RWPE1 (cell line): ENCODE measurements at places on chromosomes 1 and 21.

- DNase-seq: no peak
These were observed 43.6 kb upstream of the SYNC start for GRCh38 chr1:32746130-32746529.

DNA sequence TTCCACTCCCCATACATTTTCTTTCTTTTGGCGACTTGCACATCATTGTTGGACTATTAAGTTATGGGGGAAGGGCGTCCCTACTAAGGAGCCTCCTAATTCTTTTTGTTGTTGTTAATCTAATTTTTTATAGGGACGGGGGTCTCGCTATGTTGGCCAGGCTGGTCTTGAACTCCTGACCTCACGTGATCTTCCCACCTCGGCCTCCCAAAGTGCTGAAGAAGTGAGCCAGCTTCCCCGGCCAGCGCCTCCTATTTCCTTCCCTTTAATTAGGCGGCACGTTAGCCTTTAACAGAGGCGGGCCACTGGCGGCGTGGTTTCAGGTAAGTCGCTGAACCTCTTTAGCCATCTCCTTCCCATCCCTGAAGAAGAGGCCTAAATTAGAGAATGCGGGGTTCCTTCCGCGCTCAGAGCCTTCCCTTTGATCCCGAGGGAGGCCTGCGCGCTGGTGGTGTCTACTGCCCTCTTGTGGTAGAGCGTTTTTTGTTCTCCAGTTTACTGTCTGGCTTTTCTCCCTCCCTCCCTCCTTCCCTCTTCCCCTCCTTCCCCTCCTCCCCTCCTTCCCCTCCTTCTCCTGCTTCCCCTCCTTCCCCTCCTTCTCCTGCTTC is 38.1 kb downstream of the TNFRSF9 start:
- peak; percentile 76 for DNase-seq

DNA sequence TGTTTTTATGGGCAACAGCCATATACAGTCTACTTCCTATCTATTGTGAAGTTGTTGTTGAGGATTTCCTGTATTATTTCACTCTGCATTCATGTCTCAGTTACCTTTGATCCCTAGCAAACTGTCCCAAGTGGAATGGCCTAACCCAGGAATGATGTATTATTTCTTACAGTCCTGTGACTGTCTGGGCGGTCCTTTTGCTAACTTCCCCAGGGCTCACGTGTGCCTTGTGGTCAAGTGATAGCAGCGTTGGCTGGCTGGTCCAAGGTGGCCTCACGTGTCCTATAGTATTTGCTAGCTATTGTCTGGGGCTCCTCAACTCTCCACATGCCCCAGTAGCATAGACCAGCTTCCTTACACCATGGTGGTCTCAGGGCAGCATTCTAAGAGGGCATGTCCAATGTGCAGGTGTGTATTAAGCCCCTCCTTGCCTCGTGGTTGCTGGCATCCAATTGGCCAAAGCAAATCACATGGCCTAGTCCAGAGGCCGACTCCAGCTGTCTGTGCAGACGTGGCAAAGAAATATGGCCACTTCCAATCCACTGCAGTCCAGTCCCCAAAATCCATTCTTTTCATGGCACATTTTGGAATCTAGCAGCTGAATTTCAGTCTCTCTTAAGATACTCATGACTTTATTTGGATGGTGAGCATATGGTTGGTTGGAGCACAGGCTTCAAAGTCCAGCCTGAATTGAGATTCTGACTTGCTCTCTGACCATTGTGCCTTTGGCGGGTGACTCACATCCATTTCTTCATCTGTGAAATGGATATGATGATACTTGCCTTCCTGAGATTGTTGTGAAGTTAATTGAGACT is 94.1 kb downstream of the GALNT2 start:
- DNase-seq: peak; percentile 20

DNA sequence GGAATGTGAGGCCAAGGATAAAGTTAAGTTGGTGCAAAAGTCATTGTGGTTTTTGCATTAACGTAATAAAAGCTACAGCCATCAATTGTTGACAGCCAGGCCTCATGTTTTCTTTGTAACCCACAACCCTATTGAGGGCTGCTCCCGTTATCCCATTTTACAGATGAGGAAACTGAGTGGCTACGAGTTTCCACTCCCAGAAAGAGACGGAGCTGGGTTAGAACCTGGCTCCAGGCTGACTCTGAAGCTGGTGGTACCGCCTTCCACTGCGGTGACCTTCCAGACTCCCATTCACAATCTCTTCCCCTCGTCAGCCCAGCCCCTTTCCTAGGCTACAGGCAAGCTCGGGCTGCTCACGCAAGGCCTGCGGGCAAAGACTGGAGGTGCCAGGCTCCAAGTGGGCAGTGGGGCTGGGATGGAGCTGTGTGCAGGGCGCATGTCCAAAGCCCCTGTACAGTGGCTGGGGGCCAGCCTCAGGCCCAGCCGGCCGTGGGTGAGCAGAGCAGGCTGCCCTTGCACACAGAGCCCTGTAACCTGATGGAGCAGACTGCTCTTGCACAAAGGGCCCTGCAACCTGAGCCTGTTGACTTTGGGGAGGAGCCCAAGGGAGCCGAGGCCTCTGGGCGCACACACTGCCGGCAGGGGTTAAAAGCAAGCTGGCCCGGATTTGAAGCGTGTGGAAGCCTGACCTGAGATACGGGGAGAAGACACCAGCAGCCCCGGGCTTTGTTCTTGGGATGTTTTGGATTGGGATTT is 97.4 kb upstream of the TMPRSS2 start:
- DNase-seq: no peak

GRCh38 chr1:58446368-58446767 is 100.2 kb downstream of the OMA1 start:
- DNase-seq: no peak

- DNase-seq: no peak
These were observed 827 bp downstream of the PRKCZ start for GRCh38 chr1:2050793-2051682.

GRCh38 chr1:68120136-68120791 is 69.8 kb upstream of the DIRAS3 start:
- peak; percentile 59 for DNase-seq

DNA sequence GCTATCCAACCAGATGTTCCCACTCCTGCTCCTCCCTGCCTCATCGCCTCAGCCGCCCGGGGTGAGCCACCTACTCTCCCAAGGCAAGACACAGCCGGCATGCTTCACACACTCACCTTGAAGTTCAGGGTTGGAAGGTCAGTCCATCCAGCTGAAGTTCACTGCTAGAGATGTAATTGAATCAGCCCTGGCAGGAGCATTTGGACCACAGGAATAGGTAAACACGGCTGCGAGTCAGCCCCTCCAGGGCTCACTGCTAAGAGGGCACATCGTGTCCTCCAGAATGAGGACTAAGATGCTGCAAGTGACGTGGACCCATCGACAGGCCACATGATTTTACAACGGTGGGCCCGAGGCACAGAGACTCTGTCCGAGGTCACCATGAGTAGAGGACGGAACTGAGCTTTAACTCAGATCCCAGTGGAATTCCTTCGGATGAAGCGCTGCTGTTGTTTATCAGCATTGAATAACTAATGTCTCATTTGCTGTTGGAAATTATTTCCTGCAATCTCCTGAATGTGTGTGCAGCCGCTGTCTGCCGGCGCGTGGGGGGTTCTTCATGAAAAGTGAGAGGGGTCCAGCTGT is 41.9 kb downstream of the RSPH1 start:
- no peak for DNase-seq

- DNase-seq: no peak
These were observed 19.9 kb upstream of the RBM34 start for GRCh38 chr1:235180916-235181460.

DNA sequence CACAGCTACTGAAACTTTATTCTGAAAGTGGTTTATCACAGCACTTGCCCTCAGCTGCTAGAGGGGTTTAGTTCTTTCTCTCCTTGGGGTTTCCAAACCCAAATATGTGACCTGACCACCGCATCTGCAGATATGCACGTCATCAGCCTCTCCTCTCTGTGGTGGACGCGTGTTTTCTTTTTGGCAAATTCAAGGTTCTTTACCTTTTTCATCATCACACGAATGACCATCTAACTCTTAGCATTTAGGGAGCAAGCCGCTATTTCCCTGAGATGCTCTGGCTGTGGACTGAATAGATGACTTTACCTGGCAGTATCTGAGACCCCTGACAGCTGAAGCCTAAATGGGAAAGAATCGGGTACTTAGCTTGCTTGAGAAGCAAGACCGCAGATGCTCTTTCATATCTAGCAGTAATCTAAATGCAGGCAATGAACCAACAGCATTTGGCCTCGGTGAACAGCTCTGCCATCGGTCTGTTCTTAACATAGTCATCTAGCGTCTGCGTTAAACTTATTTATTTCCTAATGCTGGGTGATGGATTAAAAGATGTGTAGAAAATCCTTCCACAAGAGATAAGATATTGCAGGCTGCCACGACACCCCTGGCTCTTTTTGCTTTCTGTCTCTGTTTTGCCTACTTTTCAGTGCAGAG is 463.4 kb downstream of the CAMTA1 start:
- DNase-seq: no peak

DNA sequence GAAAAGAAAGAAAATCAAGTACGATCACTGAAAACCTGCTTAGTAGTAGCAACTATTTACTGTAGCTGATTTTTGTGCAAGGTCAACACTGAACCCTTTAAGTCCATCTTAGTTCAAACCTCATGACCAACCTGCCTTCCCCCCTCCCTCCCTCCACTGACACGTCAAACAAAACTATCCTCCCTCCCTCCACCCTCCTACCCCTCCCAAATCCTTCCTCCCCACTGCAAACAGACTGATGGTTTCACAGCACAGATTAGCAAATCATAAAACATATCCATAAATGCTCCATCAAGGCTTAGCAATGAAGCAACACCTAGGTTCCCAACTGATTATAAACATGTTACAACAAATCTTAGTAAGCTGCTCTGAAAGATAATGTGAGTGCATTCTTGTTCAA is 164.3 kb upstream of the GREM2 start:
- DNase-seq: peak; percentile 27

DNA sequence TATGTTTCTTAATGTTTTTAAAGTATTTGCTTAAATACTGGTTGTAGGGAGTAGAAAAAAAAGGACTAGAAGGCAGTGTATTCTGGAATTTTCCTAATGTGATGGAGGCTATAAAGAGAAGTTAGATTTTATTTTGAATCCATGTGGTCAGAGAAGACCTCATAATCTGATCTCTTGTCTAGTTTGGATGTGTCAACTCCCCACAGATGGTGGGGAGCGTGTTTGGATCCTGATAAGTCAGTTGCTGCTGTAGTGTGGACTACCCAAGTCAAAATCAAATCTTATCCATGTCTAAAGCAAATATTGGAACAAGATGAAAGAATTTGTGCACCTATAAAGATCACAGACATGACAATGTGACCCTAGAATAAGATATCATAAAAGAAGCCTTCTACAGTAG is 918.0 kb downstream of the LTN1 start:
- no peak for DNase-seq

GRCh38 chr1:216606047-216606637 is 117.1 kb downstream of the ESRRG start:
- DNase-seq: no peak

GRCh38 chr21:15397258-15397657 is 332.5 kb upstream of the NRIP1 start:
- DNase-seq: no peak

DNA sequence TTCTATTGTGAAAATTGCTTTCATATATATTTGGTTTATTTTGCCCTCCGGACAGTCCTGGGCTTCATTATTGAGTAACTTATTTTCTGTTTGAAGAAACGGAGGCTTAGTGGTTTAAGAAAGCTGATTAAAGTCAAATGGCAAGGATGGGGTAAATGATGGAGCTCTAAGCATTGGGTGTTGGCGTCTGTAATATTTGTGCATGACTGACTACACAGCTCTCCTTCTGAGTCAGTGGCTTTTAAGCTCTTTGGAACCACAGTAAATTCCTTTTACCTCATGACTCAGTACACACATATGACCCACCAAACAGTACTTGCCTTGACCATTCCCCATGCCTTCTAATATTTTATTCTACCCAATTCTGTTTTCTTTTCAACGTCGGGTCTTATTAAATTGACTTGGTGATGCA is 21.0 kb downstream of the B3GALT5 start:
- peak; percentile 73 for DNase-seq

DNA sequence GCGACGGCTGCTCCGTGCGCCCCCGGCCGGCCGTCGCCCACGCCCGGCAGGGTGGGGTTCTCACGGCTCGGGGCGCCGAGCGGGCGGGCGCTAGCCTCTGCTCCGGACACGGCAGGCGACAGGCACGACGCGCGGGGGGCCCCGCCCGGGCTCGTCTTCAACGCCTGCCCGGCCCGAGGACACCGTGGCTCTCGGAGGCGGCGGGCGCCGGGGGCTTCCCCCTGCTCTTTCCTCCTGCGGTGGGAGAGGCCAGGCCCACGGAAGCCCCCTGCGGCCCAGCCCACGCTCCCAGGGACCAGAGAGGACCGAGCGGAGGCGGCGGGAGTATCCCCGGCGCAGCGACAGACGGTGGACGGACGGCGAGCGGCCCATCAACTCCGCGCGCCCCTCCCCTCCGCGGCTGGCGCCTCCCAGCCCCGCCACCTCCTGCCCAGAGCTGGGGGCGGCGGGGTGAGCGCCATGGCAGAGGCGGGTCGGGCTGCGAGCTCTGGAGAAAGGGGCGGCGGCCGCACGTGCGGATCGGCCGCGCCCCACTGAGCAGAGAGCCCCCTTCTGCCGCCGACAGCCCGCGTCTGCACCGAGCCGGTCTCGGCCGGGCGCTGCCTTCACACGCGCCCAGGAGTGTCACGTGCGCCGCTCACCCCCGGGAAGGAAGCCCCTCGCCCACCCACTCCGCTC is at the start of the genes SHE and TDRD10:
TSS of gene SHE (minus strand) at position 347 of the 678 bp plus-strand sequence. CDS start 386 bp downstream, outside the sequence.
TSS of gene TDRD10 (plus strand) at position 154 of the 678 bp plus-strand sequence. CDS start 4,685 bp downstream, outside the sequence.
- DNase-seq: no peak
